ENCODE measurements at places on chromosomes 4 and X.

GRCh38 chrX:14497184-14497666 lies 32.1 kb upstream of the GLRA2 start:
- DNase-seq, result peak; percentile 23

DNA sequence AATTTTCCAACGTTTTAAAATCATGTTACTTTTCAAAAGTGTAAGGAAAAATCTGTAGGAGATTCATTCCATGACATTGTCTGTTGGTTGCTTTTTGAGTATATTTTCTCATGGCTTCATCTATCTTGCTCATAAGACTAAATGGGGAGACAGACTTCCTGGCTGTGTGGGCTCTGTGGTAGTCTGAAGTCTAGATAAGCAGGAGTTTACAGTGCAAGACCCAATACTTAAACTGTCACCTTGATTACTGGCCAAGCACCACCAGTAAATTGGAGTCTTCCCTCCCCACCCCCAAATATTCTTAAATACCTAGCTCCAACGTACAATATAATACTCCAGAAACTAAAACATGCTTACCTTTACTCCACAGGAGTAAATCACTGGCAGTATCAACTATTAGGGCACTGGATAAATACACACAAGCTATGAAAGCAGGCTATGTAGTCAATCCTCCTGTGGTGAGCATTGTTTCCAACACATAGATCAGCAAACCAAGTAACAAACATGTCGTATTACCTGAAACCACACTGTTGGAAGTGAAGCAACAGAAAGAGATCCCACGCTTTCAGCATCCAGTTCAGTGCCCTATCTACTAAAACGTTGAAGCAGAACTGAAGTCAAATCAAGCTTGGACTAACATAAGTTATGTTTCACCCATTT lies 6.2 kb downstream of the HNRNPD start:
- no peak for DNase-seq

DNA sequence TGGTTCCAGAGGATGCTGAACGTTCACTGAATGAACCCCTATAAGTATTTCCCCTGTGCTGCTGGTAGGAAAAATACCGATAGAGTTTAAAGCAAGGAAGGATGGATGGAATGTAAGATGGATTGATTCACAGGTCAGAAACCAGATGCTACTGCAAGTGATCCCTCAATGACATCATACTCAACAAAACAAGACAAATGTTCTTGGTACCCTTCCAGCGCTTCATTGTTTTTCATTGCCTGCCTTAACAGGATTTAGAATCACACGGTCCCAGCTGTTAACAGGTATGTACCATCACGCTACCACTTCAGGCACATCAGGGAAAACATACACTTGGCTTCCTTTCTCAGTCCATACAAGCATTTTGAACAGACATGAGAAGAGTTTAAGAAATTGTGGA lies 118.1 kb upstream of the TLR3 start:
- DNase-seq, result no peak

GRCh38 chr4:31089815-31090214 lies 369.6 kb downstream of the PCDH7 start:
- no peak for DNase-seq

- DNase-seq, result no peak
Measured at GRCh38 chrX:43718081-43718480, 62.0 kb downstream of the MAOA start.

GRCh38 chr4:120816296-120816965 lies 106.1 kb downstream of the PRDM5 start:
- DNase-seq, result no peak

GRCh38 chr4:118991686-118992085 lies 103.0 kb downstream of the SYNPO2 start:
- no peak for DNase-seq

- no peak for DNase-seq
Measured at GRCh38 chr4:166493924-166494345, 620.9 kb downstream of the TLL1 start.

DNA sequence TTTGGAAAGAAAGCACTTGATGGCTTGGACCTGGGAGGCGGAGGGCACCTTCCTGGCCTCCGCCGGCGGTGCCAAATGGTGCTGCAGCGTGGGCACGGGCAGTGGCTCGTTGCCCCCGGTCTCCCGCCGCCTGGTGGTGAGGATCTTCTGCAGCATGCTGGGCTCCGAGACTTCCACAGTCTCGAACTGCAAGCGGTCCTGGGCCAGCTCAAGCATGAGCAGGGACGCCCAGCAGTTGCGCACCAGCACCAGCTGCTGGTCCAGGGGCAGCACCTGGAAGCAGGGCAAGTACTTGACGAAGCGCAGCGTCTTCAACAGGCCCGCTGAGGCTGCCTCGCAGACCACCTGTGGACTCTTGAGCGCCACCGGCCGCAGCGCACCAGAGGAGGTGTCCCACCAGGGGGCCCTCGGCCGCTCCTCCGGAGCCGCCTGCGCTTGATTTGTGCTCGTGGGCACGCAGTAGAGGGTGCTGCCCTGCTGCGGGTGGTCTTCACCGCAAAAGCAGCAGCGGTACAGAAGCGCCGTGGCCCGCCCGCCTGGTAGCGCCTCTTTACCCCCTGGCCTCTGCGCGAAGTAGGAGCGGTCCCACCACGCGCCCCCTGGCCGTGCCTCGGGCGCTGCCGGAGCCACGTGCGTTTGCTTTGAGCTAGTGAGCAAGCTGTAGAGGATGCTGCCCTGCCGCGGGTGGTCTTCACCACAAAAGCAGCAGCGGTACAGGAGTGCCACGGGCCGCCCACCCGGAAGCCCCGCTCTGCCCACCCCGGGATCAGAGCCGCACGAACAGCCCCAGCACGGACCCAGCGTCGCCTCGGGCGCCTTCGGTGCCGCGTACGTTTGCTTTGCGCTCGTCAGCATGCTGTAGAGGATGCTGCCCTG lies 689 bp downstream of the NR0B1 start:
- no peak for DNase-seq

DNA sequence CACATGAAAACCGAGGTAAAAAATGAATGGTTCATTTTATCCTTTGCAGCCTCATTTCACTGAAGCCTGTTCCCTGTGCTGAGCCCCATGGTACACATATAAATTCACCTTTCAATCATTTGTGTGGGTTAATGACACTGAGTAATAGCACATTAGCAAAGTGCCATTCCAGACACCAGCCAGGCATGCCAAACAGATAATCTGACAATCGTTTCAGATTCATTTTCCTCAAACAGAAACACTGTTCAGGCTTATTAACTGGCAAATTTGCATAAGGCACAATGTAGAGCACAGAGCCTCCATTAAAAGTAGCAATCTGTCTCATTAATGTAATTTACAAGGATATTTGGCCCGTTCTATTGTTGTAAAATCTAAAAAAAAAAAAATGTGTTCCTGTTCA lies 76.2 kb downstream of the UNC5C start:
- no peak for DNase-seq

- DNase-seq, result no peak
Measured at GRCh38 chr4:1611501-1611870, 72.6 kb downstream of the FAM53A start.

GRCh38 chr4:123349421-123350190 lies 47.0 kb upstream of the SPRY1 start:
- no peak for DNase-seq

DNA sequence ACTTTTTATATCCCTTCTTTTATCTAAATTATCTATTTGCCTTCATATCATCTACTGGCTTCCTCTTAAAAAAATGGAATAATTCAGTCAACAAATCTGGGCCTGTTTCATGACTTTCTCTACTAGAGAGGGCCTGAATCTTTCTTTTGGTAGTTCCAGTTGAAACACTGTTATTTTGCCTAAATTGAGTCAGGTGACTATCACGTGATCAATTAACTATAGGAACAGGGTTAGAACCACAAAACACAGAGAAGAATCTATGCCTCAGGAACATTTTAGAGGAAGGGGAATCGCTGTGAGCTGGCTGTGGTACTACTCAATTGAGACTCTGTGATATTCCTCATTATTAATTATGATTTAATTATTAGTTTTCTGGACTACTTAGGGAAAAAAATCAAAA lies 736.7 kb upstream of the PITX2 start:
- DNase-seq, result no peak

DNA sequence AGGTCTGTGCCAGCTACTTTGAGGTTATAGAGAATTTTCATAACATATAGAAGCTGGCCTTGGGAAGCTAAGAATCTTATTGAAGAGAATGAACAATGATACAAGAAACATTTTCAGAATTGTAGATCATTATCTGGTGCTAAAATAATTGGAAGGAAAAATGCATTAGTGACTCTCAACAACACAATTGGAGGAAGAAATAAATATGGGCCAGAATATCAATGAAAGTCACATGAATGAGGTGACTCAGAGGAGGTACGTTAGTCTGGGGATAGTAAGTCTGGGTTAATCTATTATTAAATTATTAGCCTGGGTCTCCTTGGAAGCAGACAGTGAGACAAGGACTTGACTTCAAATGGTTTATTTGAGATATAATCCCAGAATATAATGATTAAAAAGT lies 529.3 kb upstream of the SLIT2 start:
- DNase-seq, result no peak

- no peak for DNase-seq
Measured at GRCh38 chr4:54390670-54391069, 161.6 kb downstream of the PDGFRA start.

- no peak for DNase-seq
Measured at GRCh38 chrX:134948333-134949241, 42.2 kb upstream of the SMIM10 start.

GRCh38 chr4:6575503-6576240 lies 683 bp downstream of the MAN2B2 start:
- no peak for DNase-seq

- no peak for DNase-seq
Measured at GRCh38 chr4:114091546-114091945, 112.1 kb upstream of the ARSJ start.

GRCh38 chr4:110480031-110480549 lies 4.1 kb downstream of the ENPEP start:
- DNase-seq, result no peak

DNA sequence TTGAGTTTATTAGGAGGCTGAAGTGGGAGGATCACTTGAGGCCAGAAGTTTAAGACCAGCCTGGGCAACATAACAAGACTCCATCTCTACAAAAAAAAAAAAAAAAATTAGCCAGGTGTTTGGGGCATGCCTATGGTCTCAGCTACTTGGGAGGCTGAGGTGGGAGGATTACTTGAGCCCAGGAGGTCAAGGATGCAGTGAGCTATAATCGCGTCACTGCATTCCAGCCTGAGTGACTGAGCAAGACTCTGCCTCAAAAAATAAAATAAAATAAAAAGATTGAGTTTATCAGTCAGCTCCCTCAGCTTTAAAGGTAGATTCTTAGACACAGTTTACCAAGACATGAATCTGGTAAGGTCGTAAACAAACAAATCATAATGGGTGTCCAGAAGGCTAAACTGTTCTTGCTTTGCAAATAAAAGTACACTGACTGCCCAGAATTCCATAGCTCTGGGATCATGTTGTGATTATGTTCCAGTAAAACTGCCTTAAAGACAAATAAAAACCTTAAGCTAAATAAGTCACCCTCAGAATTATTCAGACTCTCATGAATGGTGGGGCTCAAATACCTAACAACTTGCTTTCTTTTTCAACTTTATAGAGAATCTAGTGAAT lies 18.7 kb downstream of the APOO start:
- no peak for DNase-seq

DNA sequence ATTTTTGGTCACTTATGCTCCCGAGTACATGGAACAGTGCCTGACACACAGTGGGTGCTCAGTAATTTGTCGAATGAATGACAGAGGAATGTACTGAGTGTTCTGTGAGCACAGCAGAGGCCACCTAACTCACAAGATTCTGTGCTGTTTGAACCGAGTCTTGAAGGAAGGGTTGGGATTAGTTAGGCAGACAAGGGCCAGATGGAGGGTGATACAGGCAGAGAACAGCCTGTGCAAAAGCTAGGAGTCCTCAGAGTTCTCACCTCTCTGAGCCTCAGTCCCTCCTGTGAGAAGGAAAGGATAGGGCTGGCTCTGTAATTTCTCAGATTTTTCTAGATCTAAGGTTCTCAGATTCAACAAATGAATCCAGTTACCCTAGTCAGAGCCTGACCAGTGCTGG lies 108.8 kb downstream of the NHSL2 start:
- no peak for DNase-seq

- DNase-seq, result no peak
Measured at GRCh38 chr4:88043586-88044340, 36.3 kb downstream of the PKD2 start.

DNA sequence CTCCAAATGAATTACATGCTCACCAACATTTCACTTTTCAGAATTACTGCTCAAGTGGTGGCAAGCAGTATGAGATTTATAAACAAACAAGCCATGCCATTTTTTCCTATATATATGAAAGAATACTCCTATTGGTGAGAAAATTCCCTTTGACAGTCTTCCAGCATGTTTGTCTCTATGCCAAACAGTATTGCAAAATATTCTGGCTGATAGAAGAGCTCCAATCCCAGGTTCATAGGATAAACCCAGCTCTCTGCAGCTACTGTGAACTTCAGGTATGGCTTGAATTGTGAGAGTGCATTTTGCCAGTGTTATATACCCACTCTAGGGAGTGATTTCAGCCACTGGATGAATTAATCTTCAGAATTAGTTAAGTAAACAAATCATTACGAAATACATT lies 108.8 kb downstream of the MAGEC2 start:
- DNase-seq, result no peak

GRCh38 chr4:149983401-149983800 lies 94.8 kb upstream of the DCLK2 start:
- no peak for DNase-seq

DNA sequence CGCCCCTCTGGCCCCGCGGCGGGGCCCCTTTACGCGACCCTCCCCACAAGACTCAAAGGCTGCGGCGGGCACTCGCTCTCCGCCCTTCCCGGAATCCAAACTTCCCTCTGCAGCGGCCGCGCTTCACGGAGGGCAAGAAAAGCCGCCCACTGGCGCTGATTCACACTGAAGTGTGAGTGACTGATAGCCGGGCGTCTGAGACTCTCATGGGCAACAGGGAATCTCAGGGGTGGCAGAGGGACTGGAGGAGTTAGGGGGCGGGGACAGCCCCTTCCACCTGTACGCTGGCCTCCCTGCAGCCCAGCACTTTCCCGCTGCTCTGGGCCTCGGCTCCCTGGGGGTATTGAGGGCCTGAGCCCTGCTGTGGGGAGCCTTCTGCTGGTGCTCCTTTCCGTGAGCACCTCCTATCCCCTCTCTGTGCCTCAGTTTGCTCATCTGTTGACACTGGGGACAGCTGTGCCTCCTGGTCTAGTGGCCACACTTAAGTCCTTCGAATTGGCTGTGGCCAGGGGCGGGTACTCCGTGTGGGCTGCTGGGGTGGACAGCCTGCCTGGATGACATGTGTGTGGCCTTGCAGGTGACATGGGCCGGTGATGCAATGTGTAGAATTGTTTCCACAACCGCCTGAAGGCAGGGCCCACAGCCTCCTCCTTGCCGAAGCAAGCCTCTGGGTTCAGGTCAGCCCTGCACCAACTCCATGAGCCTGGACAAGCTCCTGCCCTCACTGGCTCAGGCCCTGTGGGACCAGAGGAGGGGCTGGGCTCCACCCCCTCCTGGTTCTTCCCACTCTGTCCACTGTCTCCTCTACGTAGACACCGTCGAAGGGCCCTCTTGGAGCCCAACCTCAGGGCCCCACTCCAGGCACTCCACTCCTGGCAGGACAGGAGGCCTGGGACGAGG lies 951 bp downstream of the SH3BP2 start:
- peak; percentile 49 for DNase-seq

All from activated naive CD4-positive, alpha-beta T cell treated with anti-CD3 and anti-CD28 coated beads, Interleukin-2, amount 10 ng/mL, durations not matched to agents 7 days and 5 days (primary cell).